ENCODE measurements at places on chromosomes 12 and 14. TPM values are rescaled to one million over a fixed set of nuclear protein-coding genes. Genes with fewer than 3 reads are reported as not detected.
A peak's percentile ranks its signal among the peaks of the same experiment; 100 is the strongest.

GRCh38 chr12:125755512-125755911, 690.3 kb downstream of the AACS start:
- no peaks in the 10 kb centered on the region for H3K36me3 ChIP-seq
- no peaks in the 10 kb centered on the region for H3K4me1 ChIP-seq
- DNase-seq: no peak
- H3K4me3 ChIP-seq: no peak overlapping the region
- H3K27ac ChIP-seq: no peak overlapping the region

Gene CAPS2
- total RNA-seq: 1.1 TPM

Gene RNF212B
- not detected for total RNA-seq

GRCh38 chr12:50506753-50507473, 2.1 kb downstream of the DIP2B start:
- no peak overlapping the region for H3K4me3 ChIP-seq
- H3K27me3 ChIP-seq: no peaks in the 10 kb centered on the region
- H3K4me1 ChIP-seq: peaks cover 4% of the 10 kb centered on the region
- DNase-seq: no peak

- no peak for DNase-seq
- H3K4me3 ChIP-seq: no peak overlapping the region
- H3K36me3 ChIP-seq: no peaks in the 10 kb centered on the region
- no peaks in the 10 kb centered on the region for H3K27me3 ChIP-seq
- H3K27ac ChIP-seq: no peak overlapping the region
Observed at GRCh38 chr12:47268501-47269454, 189.0 kb upstream of the AMIGO2 start.

GRCh38 chr14:61080591-61081010, 99.6 kb downstream of the SLC38A6 start:
- peak; percentile 53 for DNase-seq
- H3K27ac ChIP-seq: peak overlapping the region; percentile 64
- no peak overlapping the region for H3K4me3 ChIP-seq
- peaks cover 14% of the 10 kb centered on the region for H3K36me3 ChIP-seq
- H3K27me3 ChIP-seq: no peaks in the 10 kb centered on the region

Data from SJCRH30 (cell line).